ENCODE measurements at places on chromosomes 5 and 9. TPM values are rescaled to one million over a fixed set of nuclear protein-coding genes. Genes with fewer than 3 reads are reported as not detected.

GRCh38 chr5:148864113-148864841, 37.9 kb downstream of the ADRB2 start:
- DNase-seq: no peak

GRCh38 chr9:35380619-35381018, 109.3 kb upstream of the RUSC2 start:
- no peak for DNase-seq

Gene DBH
- 0.95 TPM for polyA plus RNA-seq

GRCh38 chr5:69024241-69024651, 69.6 kb upstream of the SLC30A5 start:
- DNase-seq: no peak

Gene DAPK1
- 68.5 TPM for polyA plus RNA-seq

GRCh38 chr5:179230061-179230461, 115.2 kb downstream of the ADAMTS2 start:
- DNase-seq: no peak

DNA sequence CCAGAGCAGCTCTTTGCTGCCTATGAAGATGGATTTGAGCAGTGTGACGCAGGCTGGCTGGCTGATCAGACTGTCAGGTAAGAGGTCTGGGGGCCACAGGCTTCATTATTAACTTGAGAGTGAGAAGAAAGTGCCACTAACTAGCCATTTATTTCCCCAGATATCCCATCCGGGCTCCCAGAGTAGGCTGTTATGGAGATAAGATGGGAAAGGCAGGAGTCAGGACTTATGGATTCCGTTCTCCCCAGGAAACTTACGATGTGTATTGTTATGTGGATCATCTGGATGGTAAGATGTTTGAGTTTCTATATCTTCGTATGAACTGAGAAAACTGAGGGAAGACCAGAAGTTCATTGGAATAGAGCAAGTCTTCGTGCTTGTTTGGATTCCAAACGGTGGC, 22.1 kb downstream of the VCAN start:
- DNase-seq: no peak

DNA sequence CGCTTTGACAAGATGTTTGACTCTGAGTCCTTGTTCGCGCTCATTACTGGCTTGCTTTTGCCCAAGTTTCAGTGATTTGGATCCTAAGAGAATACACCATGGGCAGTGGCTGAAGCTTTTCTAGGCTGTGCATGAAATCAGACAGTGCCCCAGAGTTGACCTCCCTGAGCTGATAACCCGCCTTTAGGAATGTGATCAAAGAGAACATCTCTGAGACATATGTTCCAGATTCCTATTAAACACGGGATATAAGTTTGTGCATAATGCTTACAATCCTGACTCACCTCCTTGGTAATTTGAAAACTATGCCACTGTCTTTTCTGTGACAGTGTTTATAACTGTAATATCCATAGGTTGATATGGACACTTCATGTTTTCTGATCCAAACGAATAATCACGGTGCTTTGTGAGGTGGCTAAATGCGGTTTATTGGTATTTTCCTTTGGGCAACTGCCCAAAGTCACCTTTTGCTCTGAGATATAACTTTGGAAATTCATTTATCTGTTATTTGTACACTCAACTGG, 732.9 kb downstream of the MTRR start:
- no peak for DNase-seq

- no peak for DNase-seq
Measured at GRCh38 chr9:133998915-133999595, 6.9 kb upstream of the VAV2 start.

Gene IL7R
- polyA plus RNA-seq: 0.72 TPM

Gene PCDHGA5
- 2.6 TPM for polyA plus RNA-seq

Gene SEMA6A
- 66.4 TPM for polyA plus RNA-seq

- DNase-seq: no peak
Measured at GRCh38 chr5:159732220-159732619, 184.1 kb upstream of the ADRA1B start.

DNA sequence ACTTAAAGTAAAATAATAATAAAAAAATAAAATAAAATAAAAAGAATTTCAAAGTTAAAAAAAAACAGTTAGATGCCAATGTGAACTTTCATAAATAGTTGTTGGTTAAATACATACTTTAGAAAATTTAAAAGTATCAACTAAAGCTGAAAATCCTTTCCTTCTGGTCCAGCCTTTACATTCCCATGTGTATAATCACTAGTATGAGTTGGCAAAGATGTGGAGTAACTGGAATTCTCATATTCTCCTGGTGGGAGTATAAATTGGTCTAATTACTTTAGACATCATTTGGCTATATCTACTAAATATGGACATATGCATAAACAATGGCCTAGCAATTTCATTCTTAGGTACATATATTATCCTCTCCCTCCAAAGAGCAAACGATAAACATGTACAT, 619.9 kb downstream of the PTPRD start:
- no peak for DNase-seq

DNA sequence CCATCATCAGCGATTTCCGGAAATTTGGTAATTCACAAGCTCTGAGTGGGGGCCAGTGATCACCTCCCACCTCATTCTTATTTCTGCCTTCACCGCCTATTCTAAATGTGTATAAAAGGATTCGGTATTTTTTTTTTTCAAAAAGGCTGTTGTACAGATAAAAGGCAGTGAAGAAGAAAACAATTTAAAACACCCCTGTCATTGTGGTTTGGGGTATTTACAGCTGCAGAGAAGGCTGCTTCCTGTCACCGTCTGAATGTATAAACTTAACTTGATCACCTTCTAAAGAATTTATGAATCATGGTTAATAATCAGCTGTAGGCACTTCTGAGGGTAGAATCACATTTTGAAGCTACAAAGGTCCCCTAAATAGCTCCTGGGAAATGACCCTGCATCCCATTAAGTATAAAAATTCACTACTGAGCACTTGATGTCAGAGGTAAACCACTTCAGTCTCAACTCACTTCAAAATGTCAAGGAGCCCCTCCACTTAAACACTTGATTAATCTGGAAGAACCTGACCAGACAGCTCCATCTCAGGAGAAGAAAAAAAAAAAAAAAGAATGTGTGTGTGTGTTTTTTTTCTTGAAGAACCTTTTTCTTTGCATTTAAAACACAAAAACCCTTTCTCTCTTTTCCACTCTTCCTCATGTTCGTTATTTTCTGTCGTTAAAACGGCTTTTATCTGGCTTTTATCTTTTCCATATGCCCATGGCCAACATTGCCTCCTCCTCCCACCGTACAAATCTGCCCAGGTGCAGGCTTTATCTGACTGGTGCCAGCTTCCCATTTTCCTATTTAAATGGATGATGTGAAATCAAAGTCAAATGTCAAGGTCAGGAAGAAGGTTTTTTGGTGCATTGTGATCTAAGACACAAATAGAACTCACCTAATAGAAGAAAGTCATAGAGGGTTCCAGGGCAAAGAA, 291.2 kb downstream of the IRX1 start:
- no peak for DNase-seq

- no peak for DNase-seq
Measured at GRCh38 chr5:2311851-2312250, 429.1 kb upstream of the IRX4 start.

DNA sequence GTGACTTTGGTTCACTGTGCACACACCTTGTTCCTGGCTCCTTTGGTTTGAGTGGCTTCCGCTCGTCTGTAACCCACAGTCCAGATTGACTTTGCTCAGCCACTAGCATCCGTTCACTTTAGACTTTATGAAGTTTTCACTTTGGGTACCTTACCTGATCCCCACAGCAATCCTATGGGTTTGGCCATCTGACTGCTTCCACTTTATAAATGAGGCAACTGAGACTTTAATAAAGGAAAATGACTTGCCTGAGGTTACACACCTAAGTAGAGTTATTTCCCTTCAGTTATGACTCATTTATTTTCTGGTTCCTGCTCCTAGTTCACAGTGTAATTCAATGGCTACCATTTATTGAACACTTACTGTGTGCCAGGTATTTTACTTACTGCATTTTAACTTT, 94.2 kb upstream of the SAP30L start:
- no peak for DNase-seq

Gene GAS1
- polyA plus RNA-seq: 59.5 TPM

DNA sequence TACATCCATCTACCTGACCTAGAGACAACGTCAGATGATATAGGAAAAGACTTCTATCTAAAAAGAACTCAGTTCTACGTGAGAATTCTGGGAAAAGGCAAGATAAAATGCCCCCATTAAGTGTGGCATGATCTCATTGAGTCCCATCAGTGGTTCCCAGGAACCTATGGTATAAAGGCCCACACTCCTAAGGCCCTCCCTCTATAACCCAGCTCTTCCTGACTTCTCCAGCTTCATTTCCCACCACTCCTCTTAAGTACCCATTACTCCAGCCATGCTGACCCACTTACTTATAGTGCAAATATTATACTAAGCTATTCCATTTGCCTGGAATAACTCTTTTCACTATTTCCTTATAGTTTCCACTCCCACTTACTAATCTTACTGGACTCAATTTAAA, 95.4 kb upstream of the NR5A1 start:
- DNase-seq: no peak

- no peak for DNase-seq
Measured at GRCh38 chr5:58985311-58985710, 402.4 kb downstream of the RAB3C start.

- no peak for DNase-seq
Measured at GRCh38 chr9:115743709-115744605, 409.6 kb upstream of the PAPPA start.

- no peak for DNase-seq
Measured at GRCh38 chr5:165004175-165004574, 1498.8 kb downstream of the MAT2B start.

Gene PCDHAC2
- polyA plus RNA-seq: 0.64 TPM

Gene C8G
- 1.4 TPM for polyA plus RNA-seq

Gene MYMK
- polyA plus RNA-seq: not detected

Gene ORM2
- not detected for polyA plus RNA-seq

DNA sequence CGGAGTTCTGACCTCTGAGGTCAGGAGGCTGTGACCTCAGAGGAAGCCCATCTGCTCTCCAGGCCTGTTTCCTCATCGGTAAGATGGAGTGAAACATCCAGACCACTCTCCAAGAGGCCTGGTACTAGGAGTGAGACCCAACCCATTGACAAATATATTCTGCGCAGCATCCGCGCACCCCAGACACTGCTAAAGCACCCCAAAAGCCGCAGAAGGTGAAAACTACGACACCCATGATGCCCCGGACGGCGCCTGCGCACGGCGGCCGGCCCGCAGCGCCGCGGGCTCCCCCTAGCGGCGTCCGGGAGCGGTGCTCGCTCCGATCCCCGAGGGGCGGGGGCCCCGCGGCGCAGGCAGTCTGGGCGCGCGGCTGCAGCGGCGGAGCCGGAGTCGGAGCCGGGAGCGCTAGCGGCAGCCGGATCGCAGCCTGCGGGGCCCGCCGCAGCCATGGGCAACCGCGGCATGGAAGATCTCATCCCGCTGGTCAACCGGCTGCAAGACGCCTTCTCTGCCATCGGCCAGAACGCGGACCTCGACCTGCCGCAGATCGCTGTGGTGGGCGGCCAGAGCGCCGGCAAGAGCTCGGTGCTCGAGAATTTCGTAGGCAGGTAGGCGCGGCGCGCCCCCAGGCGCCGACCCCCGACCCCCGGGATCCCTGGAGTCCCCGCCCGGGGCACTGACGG, at the start of gene DNM1:
Gene DNM1 (plus strand): TSS at position 356 of the 683 bp plus-strand sequence. CDS start 92 bp downstream, at position 448.
- no peak for DNase-seq

GRCh38 chr9:79433703-79434102, 138.1 kb upstream of the TLE4 start:
- no peak for DNase-seq

DNA sequence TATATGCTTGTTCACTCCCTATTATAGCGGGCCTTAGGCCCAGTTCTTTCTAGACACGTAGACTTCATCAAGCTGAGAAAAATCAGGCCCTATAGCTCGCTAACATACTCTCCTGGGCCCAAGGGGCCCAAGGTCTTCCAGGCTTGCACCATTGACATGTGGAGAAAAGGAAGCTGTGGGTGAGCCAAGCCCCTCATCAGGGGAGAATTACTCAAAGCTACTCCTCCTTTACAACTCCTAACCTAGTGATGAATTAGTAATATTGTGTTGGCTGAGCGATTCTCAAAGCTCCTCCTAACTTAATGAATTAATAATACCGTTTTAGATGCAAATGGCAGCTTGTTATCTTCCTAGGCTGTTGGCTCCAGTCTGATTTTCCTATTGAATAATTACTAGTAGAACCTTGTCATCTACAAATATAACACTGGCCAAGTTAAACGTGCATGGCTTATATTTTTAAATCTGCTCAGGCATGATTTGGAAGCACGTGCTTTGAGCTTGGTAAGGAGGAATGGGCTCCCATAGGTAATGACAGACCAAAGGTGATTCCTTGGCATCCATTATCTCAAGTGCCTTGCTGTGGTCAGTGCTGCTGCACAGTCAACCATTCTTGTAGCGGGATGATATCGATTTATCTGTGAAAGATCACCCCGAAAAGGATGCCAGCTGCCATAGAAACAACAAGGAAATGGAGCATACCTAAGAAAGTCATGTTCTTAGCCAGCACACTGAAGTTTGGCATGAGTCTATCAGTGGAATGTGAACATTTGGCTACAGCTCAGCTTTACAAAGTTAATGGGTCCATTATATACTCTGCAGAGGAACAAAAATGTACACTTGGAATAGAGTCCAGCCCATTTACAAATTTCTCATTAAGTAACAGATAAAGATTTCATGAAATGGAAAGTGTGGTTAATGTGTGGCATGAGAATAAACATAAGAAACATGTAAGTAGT, 23.8 kb downstream of the LVRN start:
- no peak for DNase-seq

GRCh38 chr5:55162666-55163065, 2.7 kb downstream of the GPX8 start:
- DNase-seq: no peak

Gene DOCK2
- 3.6 TPM for polyA plus RNA-seq

GRCh38 chr9:98907055-98907454, 36.7 kb upstream of the COL15A1 start:
- DNase-seq: no peak

- DNase-seq: peak; percentile 44
Measured at GRCh38 chr9:6413365-6414246, 607 bp downstream of the UHRF2 start.

Gene FBN2
- 129 TPM for polyA plus RNA-seq

Gene PARP8
- 17.1 TPM for polyA plus RNA-seq

GRCh38 chr5:68176802-68177479, 38.6 kb upstream of the PIK3R1 start:
- no peak for DNase-seq

DNA sequence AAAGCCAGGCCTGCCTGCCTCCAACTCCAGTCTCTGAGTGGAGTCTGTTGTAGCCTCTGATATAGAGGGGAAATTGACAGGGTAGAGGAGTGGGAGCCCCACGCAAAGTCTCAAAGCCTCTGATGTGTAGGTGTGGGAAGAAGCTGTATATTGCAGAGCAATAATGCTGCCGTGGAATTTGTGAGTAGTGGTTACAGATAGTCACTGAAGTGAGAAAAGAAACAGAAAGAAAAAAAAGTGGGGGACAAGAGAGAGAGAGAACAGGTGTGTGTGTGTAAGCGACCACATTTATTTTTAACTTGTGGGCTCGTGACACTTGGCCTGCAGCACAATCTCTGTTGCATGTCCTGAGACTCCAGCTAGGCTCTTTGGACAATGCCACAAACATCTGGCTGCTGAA, 227.8 kb downstream of the NSG2 start:
- no peak for DNase-seq

GRCh38 chr9:109683521-109683920, 96.5 kb upstream of the PALM2AKAP2 start:
- no peak for DNase-seq
